Esophagus squamous epithelium (tissue), 5 donors: ENCODE measurements at places on chromosomes 3 and 15. TPM values are rescaled to one million over a fixed set of nuclear protein-coding genes. Genes with fewer than 3 reads are reported as not detected.

- no peak for DNase-seq
These were observed 250.7 kb upstream of the PROK2 start for GRCh38 chr3:72035606-72036005.

DNA sequence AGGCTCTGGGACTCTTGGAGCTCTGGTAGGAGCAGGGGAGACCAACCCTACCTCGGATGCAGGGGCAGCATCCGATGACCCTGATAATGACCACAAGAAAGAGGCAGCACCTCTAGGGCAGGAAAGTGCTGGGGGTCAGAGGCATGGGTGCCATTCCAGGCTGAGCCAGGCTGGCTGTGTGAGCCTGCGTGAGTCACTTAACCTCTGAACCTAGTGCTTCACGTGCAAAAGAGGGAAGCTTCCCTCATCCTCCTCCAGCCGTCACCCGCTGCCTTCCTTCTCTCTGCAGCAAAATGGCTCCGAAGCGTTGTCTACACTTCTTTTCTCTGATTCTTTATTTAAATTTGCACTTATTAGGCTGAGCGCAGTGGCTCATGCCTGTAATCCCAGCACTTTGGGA is 35.5 kb downstream of the ZDHHC19 start:
- DNase-seq: no peak

DNA sequence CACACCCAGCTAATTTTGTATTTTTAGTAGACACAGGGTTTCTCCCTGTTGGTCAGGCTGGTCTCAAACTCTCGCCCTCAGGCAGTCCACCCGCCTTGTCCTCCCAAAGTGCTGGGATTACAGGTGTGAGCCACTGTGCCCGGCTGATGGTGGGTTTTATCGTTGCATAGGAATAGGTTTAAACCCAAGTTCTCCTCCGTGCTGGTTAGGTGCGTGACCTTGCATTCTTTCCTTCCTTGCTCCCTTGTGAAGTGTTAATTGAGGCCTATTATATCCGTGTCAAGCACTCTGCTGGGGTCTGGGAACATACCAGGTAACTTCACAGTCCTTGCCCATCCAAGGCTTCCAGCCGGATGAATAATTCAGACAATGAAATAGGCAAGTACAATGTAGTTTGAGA is 19.3 kb upstream of the ETV5 start:
- no peak for DNase-seq

- DNase-seq: no peak
These were observed 17.6 kb downstream of the IFT80 start for GRCh38 chr3:160381470-160381869.

DNA sequence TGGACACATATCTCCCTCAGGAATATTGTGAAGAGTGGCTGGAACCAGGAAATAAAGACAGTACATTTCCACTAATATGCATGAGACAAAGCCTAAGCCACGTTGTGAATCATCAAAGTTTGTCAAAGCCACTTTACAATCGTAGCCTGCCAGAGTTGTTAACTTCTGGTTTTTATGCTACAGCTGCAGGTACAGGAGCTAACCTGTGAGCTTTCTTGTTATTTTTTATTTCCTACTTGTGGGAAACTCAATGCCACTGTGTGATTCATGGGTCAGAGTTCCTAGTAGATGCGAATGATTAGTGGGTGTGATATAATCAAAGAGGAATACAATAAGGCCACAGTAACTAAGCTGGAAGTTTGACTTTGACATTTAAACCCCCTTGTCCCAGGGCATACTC is 44.4 kb upstream of the TEX9 start:
- no peak for DNase-seq

DNA sequence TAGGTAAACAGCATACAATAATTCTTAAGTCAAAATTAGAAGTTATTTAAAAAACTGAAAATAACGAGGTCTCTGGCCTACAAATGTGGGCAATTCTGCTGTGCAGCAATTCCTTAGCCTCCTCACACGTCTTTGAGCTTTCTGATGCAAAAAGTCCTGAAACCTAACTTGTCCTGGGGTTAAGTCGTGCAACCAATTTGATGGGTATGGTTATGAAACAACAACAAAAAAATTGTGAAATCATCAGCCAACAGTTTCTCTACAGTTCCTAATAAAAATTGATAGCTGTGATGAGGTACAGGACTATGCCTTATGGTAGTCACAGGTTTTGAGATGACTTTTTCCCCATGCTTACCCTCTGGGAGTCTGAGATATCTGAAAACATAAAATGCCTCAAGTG is 6.5 kb upstream of the GLB1 start:
- DNase-seq: no peak

GRCh38 chr15:62665449-62665848 is 377.1 kb upstream of the TPM1 start:
- DNase-seq: no peak

- no peak for DNase-seq
These were observed 1.3 kb downstream of the DMXL2 start for GRCh38 chr15:51621155-51621765.

- no peak for DNase-seq
These were observed 144.5 kb downstream of the EPHA6 start for GRCh38 chr3:96958856-96959255.

DNA sequence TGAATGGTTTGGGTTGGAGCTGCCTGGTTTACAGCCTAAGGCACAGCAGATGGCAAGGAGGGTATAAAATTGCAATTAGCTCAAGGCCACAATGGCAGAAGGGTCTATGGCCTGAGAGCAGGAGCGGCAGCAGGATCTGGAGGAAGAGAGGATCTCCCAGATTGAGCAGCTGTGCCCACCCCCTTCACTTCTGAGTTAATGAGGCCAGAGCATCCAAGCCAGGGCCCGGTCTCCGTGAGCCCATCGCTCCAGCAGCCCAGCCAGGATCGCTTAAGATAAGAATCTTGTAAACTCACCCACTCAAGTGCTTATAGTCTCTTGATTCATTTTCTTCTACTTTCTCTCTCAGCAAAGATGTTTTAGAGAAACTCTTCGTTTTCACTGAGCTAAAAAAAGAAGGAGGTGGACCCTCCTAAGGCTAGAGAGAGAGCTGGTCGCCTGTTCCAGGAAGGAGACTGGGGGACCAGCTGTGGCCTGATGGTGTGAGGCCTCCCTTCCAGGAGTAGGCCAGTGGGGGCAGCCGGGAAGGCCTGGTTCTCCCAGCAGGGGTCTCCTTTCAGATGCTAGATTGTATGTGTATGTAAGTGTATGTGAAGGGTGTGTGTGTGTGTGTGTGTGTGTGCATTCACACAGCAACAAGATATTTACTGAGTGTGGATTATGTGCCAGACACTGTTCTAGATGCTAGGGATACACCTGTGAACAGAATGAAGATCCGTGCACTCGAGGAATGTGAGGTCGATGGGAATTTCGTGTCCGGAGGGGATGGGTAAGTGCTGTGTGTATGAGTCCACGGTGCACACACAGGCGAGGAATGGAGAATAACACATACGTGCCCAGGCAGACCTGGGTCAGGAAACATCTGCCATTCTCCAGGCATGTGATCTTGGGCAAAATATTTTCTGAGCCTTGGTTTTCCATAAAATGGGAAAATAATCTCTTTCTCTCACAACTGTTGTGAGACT is 18.6 kb downstream of the MAGEF1 start:
- DNase-seq: no peak

DNA sequence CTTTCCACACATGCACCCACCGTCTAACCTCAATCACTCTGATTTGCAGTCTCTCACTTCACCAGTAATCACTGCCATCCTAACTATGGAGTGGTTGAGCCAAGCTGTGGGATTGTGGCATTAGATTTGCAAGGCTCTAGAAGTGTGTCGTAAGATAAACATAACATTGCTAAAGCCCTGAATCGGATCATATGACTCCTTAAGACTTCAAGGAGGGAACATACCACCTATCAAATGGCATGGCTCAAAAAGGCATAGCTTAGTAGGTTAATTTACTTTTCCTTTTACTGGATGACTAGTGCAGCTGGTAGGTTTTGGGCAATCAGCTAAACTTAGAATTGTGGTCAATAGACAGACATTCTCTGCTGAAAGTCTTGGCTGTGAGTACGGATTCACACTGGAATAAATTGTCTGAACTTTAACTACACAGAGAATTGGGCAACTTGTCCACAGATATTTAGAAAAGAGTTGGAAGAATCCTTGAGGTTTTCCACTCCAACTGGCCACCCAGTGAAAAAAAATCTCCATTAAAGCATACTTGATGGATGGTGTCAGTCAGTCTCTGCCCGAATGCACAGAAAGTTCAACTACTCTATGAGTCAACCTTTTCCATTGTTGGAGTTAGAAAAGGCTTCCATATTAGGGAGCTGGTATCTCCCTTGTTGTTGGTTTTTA is 476.7 kb upstream of the CBLB start:
- DNase-seq: no peak

- DNase-seq: no peak
These were observed 48.2 kb upstream of the TEX264 start for GRCh38 chr3:51622868-51623267.

DNA sequence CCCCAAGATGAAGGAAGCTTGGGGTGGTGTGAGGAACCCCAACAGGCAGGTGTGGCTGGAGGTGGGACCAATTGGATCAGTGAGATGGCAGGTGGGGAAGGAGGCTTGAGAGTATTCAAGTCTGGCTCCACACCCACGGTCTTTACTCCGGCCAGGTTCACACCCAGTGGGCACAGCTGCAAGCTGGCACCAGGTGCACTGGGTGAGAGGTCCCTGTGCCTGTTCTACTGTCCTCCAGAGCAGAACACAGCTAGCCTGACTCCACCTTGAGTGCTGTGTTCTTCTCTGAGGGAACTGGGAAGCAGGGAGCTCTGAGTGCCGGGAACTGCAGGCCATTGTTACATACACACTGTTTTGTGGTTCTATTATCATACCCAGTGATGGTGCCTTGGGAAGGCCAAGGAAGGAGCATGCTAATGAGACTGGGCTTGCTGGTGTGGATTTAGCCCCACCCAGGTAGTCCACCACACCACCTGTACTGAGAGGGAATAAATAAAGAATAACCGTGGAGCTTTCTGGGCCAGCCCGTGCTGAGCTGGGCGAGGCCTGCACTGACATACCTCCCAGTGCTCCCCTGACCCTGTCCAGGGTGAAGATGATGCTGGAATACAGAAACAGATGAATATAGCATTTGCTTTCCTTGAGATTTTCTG is 93.4 kb downstream of the ABHD5 start:
- no peak for DNase-seq

- no peak for DNase-seq
These were observed 127.7 kb downstream of the MTHFS start for GRCh38 chr15:79769069-79769481.

DNA sequence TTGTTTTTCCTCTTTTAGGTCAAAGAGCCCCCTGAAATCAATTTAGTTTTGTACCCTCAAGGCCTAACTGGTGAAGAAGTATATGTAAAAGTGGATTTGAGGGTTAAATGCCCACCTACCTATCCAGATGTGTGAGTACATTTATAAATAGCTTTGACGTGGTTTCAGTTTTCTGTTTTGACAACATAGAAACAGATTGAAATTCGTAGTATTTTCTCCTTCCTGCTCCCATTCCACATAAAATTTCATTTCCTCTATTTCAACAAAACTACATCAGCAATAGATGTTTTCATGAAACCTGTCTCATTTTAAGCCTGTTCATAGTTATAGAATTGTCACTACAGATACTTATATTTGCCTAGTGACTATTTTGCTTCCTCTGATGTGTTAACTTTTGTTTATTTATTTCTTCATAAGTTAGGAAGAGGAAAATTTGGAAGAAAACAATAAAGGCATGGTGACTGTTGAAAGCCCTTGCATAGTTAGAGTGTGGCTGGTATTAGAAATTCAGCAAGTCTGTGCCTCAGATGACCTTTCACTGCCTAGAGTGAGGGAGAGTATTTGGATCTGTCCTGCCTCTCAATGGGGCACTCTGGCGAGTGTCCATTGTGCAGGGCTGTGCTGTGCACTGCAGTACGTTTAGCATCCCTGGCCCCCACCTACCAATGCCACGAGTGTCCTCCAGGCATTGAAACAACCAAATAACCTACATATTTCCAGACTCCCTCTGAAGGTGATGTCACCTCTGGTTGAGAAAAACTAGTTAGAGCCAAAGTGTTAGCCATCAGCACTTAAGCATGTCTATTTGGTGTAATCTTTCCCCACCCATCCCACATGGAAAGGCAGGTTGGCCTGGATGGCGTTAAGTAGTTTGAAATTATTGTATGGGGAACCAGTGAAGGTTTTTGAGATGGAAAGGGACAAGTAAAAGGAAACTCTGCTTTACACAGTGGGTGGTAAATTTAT is 5.9 kb downstream of the EIF2AK4 start:
- no peak for DNase-seq

DNA sequence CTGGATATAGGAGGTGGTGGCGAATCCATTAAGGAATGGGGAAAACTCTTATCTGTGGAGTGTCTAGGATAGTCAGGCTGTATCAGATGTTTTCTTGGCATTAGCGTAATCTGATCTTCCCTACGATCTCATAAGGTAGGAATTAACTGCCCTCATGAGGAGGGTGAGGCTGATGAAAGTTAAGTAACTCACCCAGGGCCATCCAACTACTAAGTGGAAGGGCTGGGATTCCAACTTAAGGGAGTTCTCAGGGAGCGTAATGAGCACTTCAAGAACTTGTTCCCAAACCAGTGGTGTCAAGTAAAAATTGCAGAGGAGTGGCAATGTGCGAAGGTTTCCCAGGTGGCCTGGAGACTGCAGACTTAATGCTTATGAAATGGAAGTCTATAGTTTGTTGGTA is 55.9 kb upstream of the OSBPL11 start:
- no peak for DNase-seq

DNA sequence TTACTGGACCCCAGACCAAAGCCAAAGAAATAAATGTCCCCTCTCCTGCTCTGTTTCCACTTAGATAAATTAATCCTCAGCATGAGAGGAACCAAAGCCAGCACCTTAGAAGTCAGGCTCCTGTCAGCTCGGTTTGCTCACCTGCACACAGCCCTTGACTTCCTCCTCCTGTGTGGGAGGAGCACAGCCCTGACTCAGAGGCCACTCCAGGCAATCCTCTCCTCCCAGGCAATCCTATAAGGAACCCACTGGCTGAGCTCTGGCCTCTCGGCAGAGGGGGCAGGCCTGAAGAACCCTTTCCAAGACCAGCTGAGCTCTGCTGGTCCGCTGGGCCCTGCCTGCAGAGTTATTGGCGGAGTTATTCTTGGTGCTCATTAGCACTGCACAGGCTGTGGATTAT is 30.8 kb downstream of the LIPC start:
- no peak for DNase-seq

AADACL2 gene
- 0.47 TPM for total RNA-seq

LDHAL6B gene
- not detected for total RNA-seq

PYDC2 gene
- not detected for total RNA-seq

CPLX3 gene
- not detected for total RNA-seq

CD86 gene
- total RNA-seq: 1.6 TPM

CKMT1B gene
- 69.3 TPM for total RNA-seq

CPNE9 gene
- total RNA-seq: not detected

THBS1 gene
- 86.2 TPM for total RNA-seq

ZCWPW2 gene
- 0.95 TPM for total RNA-seq

TMEM207 gene
- total RNA-seq: not detected

MRPL46 gene
- total RNA-seq: 23.3 TPM
